ENCODE measurements at places on chromosomes 7 and 10.

DNA sequence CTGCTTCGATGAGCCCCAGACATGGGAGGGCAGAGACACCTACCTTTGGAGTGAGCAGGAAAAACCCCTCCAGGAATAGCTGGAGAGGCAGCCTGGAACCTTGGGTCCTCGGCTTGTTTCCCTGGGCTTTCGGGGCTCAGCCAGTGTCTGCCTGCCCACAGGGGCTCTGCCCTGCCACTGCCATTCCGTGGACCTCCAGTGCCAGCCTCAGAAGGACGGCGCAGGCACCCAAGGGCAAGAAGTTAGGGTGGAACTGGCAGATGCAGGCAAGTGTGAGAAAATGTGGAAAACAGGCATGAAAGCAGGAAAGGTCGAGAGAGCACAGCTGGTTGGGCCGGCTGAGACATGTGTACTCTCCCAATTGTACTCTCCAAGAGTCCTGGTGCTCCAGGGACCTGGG, 281.5 kb downstream of the GRID1 start:
- no peak for DNase-seq

DNA sequence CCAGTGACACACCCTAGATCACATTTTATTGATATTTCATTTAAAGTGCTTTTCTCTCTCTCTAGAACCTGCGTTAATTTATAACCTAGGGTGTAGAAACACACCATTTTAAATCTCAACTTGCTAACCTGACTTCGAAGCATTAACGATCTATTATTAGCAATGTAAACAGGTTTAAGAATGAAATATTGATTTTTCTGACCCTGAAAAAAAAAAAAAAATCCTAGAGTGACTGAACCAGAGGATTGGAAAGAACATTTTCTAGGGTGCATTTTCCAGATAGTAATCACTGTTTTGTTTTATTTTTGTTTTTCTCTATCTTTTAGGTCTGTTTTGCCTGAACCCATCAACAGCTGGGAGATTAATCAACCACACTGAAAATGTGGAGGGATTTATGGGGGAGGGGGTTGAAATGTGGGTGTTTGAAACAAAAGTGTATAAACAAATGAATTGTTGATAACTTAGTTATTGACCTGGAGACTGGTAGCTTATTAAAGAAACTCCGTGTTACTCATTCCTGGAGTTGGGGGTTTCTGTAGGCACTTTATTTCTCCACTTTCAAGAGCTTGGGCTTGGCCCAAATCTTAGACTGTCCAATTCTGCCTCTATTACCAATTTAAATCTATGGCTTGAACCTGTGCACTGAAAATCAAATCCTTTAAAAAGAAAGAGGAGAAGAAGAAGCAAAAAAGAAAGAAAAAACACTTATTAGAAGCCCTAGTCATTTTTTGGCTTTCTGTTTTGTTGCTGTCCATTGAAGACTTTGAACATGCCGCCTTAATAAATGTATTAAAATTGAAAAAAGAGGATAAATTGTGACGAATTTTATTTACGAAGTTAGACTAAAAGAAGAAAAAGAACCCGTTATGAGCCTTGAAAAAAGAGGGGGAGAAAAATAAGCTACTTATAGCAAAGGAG, 2.8 kb downstream of the HOXA2 start:
- DNase-seq: no peak

DNA sequence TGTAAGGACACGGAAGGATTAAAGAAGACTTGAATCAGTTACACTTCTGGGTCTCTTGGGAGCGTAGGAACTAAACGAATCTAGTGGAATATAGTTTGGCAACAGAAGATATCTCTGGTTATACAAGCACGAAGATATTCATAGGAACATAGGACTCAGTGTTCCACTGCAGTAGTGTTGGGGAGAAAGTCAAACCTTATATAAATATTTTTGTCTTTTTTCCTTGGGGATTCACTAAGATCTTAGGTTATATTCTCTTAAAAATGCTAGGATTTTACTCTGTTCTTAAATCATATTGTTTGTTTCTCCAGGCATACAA, 21.4 kb downstream of the PRKAR2B start:
- DNase-seq: no peak

GRCh38 chr10:85888004-85888403, 478.6 kb downstream of the GRID1 start:
- no peak for DNase-seq

- DNase-seq: no peak
Measured at GRCh38 chr10:60962946-60963345, 19.0 kb upstream of the RHOBTB1 start.

DNA sequence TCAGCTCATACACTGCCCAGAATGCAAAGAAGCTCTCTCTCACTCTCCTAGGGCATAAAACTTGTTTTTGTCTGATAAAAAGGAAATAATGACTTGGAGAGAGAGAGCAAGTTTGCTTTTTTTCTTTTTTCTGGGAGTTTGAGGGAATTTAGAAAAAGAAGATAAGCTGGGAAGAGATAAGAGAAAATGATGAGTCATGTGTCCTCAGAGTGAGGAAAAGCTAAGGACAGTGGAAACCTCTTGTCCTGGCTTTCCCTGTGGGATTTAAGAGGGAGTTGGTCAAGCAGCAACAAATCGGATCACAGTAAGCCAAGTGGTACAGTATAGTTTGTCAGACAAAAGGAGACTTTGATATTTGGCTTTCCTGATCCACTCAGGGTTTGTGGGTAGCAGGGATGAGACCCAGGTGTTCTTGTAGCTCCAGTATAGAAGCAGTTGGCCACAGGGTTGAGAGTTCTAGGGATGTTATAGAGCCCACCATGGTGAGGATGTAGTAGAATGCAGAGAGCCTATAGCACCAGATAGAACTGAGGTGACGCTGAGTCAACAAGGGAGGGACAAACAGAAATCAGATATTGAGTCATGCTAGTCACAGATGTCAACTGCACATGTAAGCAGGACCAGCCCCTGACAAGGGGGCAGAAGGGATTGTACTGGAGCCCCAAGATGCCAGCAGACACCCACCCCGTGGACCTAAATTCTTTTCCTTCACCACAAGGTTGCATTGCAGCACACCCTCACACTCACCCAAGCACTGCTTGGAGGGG, 219.3 kb upstream of the TAC1 start:
- DNase-seq: no peak

DNA sequence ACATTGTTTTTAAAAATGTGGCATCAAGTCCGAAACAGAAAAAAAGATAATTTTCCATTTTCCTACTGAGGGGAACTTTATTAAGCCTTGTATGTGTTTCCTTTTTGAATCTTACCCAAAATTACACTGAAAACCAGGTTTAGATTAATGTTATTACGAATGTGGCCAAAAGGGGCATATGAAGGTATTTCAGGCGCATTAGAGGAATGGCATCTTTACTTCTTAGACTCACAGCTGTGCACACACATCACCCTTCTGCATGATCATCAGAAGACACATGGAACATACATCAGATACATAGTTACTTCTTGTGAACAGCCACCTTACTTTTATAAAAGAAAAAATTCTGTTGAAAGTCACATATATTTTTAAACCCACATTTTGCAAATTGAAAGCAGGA, 58.6 kb upstream of the ZPBP start:
- no peak for DNase-seq

- DNase-seq: no peak
Measured at GRCh38 chr7:98555403-98555802, 61.7 kb upstream of the NPTX2 start.

- no peak for DNase-seq
Measured at GRCh38 chr10:20744821-20745220, 152.3 kb downstream of the NEBL start.

DNA sequence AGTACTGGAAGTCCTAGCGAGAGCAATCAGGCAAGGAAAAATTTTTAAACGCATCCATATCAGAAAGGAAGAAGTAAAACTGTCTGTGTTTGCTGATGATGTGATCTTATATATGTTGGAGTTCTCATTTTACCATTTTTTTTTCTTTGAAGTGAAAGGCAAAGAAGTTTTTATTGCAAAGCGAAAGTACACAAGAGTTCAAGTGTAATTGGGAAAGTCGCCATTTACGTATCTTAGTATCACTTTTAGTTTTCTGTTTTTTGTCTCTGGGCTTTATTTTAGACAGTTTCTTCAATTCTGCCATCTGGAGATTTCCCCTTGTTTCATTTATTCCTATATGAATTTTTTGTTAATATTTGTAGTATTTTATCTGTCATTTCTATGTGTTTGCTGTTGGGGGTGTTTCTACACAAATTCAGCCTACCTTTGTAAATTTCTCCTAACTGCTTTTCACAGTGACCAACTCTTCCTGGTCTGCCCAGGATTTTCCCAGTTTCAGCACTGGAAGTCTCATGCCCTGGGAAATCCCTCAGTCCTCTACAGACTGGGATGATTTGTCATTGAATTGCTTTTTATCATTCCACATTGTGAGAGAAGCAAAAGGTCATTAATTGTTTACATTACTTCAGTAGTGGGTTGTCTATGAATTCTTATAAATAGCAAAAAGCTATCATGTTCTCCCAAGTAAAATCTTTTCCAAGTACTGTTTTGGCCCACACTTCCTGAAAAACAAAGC, 23.2 kb downstream of the BET1 start:
- no peak for DNase-seq

DNA sequence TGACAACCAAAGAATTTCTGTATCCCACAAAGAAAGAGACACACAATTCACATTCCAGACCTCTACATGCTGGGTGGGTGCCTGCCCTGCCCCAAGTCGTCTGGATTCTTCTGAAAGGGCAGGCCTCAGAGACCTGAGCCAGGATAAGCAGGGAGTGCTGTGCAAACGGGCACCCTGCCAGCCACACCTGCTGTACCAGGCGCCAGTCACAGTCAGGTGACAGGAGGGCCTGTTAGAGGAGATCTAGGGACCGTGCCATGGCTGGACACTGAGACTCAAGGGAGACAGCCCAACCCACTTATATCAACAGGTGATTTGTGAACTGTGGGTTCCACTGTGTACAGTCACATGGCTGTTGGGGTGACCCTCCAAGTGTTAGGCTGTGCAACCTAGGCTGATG, 103.1 kb upstream of the AFAP1L2 start:
- no peak for DNase-seq

- no peak for DNase-seq
Measured at GRCh38 chr10:118592675-118593330, 2.6 kb downstream of the PRLHR start.

DNA sequence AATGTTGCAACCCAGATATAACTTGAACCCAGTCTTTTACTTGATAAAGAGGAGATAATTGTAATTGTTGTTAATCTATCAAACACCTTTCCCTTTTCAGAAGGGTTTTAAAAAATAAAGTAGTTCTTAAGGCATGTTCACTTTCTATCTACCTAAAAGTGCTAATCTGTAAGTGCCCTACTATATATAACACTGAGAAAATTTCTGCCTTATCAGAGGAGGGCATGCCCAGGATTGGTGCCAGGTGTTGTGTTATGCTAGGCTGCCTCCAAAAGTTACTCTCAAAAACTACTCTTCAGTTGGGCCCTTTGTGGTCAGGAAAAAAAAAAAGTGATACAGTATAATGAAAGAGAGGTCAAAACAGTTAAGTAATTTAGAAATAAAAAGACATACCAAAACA, 36.3 kb downstream of the SMNDC1 start:
- DNase-seq: no peak

GRCh38 chr10:101770331-101771215, 5.3 kb downstream of the FGF8 start:
- DNase-seq: no peak

DNA sequence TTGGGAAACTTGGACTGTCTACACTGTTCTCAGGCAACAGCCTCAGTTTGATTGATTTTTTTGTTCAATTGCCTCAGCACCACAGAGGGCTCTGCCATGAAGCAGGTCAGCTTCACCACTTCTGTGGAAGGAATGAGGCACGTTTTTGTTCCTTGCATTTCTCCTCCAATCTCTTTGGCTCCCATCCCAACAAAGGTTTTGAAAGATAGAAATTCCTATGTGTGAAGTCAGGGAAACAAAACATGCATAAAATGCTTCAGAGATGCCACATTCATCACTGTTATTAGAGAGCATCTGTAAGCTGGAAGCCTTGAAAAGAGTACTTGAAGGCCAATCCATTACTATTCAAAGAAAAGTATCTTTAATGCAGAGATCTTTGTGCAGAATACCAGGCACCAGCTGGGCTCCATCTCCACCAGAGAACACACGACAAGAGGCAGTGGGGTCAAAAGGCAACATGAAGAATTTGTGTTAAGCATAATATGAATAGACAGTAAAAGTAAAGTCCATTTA, 249.1 kb upstream of the LYZL1 start:
- no peak for DNase-seq

- DNase-seq: no peak
Measured at GRCh38 chr10:28652703-28653102, 24.6 kb upstream of the BAMBI start.

DNA sequence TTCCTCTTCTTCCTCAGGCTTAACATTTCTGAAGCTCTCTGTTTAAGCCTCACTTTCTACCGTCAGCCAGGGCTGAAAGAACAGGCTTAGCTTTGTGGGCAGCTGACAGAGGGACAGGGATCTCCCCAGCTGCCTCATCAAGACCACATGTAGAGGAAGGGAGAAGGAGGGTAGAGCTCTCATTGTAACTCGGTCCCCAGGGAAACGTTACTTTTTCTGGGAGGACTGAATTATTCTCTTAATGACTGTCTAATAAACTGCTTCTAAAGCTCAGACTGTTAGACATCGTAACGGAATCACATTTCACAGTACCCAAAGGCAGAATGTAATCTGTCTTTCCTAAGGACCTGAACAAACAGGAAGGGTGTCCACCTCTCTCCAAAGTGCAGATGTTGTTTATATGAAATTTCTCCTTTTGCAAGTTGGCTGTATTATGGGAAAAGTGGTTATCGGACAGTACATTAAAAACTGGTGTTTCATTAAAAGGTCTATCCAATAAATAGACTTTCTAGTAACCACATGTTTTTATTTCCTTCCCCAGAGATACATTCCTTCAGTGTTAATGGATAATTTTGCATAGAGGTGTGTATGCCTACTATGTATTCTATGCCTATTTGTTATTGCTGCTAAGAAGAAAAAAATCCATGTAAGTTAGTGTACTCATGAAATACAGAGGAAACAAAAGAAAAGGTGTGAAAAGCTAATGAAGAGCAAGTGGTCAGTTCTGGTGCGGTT, 144.2 kb downstream of the CTTNBP2 start:
- no peak for DNase-seq

GRCh38 chr10:56973766-56974165, 612.7 kb upstream of the ZWINT start:
- DNase-seq: no peak

- no peak for DNase-seq
Measured at GRCh38 chr10:4301291-4302045, 516.5 kb upstream of the KLF6 start.

All from T-helper 17 cell (primary cell).